G401 (cell line): ENCODE measurements at places on chromosomes 13 and 19.

DNA sequence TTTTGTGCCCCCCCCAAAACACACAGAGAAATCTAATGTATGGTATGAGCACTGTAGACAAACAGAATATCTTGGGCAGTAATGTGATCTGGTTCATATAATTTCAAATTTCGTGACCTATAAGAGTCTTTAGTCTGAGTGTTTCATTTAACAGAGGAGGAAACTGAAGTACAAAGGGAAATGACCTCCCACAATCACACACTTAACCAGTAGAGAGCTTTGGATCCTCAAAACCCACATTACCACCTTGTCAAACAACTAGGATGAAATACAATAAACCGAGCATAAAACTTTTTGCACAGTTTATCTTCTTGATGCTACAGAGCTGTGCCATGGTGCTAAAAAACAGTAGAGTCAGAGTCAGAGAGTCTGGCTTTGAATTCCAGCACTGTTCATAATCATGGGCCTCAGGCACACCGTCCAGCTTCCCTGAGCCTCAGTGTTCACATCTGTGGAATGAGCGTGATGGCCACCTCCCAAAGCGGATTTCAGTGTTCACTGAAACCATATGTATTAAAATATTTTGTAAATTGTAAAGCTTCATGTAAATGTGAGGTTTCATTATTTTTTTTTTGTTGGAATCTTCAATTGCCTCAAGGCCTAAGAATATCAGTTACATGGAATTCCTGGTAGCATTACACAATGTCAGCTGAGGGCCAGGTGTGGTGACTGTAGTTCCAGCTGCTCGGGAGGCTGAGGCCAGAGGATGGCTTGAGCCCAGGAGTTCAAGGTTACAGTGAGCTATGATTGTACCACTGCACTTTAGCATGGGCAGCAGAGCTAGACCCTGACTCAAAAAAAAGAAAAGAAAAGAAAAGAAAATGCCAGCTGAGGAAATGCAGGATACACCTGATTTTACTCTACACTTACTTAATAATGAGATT is 126.4 kb upstream of the FRY start:
- no peak for DNase-seq

DNA sequence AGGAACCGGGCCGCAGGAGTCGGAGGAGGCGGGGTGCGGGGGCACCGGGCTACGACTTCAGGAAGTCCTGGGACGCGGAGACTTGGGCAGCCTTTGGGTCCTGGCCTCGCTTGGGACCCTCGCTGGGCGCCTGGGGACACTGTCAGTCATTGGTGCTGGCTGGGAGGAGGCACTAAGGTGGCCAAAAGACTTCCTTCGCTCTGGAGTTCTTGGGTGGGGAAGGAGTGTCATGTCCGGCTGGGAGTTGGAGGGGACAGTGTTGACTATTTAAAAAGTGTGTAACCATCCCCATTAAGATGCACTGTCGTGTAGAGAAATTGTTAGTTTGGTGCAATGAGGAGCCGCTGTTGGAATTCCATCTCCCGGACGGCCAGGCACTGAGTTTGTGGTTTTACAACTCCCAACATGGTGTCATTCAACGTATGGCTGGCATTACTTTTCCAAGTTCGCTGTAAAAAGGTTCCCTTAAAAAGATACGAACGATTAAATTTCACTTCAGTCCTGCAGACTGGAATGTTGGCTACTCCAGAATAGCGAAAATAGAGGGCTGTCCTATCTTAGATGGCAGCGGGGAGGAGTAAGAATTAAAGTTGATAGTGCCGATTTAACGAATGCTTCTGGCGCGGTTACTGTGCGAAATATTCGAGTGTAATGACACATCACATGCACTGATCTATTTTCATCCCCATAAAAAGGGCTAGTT is 776 bp downstream of the DNAJC3 start:
- peak; percentile 20 for DNase-seq

- no peak for DNase-seq
These were observed 27.4 kb downstream of the SLITRK6 start for GRCh38 chr13:85771856-85772255.

GRCh38 chr19:15300533-15301197 is 31.7 kb downstream of the BRD4 start:
- DNase-seq = no peak

GRCh38 chr19:29428071-29428470 is 97.7 kb upstream of the VSTM2B start:
- no peak for DNase-seq

DNA sequence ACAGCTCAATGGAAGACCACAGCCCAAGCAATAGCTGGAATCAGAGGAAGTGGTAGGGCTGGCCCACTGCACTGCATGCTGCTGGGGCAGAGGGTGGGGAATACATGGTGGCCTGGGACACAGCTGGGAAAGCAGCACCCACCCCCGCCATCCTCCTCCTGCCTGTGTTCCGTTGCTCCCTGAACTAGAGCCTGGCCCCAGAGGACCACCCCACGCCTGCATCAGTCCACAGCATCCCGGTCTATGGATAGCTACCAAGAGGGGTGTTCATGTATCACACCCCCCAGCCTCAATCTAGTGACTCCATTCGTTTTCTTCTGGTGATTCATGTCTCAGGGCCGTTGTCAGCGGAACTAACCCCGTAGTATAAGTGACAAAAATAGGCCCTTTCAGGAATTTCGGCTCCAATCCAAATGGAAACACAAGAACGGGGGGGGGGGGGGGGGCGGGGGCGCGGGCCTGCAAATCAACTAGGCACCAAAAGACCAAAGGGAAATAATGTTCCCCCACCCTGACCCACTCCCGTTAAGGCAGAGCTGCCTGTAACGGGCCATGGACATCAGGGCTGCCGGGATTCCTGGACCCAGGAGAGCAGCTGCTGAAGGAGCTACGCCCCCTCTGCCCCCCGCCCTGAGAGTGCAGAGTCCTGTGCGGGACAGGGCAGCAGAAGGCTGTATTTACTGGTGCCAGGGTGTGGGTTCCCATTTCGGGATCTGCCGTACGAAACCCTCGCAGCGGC is 18.9 kb upstream of the EPHX3 start:
- DNase-seq = no peak

DNA sequence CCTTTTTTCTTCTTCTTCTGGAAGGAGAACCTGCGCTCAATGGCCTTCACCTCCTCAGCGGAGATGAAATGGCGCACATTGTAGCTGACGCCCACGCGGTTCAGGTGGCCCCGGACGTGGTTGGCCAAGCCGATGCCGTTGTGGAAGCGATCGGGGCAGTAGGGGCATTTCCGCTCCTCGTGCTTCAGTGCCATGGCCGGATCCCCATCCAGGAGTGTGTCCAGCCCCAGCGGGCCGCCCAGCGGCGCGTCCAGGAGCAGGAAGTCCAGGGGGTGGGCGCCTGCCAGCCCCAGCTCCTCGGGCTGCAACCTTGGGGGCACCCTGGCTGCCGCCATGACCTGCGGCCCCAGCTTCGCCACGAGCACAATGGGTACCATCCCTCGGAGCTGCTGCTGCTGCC is 11.2 kb downstream of the WIZ start:
- DNase-seq = no peak

- no peak for DNase-seq
These were observed 29.8 kb downstream of the ZNF571 start for GRCh38 chr19:37564624-37565369.

- peak; percentile 64 for DNase-seq
These were observed 9.8 kb downstream of the PPP1R15A start for GRCh38 chr19:48881741-48882657.

DNA sequence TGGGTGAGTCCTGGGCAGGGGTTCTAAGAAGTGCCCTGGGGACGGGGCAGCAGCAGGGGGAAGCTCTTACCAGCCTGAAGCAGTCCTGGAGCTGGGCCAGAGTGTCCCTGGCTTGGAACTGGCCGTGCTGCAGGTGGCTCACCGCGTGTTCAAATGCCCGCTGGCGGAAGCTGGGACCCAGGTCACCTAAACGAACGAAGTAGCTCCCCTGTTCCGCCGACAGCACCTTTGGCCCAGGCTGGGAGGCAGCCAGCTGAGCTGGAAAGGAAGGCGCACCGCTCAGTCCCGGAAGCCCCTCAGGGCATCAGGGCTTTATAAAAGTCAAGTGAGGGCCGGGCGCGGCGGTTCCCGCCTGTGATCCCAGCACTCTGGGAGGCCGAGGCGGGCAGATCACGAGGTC is 9.6 kb downstream of the PLIN4 start:
- no peak for DNase-seq

DNA sequence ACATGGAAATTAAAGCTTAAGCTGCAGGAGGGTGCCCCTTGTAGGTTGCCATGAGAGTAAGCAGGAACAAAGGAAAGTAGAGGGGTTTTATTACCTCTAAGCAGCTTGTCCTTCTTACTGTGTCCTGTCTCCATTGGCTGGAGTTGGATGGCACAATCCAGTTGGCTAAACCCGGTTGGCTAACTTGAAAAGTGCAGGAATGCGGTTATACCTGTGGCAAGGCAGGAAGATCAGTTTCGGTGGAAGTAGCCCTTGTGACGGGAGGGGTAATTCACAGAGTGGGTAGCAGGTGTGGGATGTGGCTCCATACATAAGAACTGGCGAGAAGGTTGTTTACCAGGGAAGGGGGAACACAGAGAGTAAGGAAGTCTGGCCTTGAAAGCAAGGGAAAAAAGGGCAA is 3.2 kb downstream of the ZNF726 start:
- DNase-seq = no peak

- no peak for DNase-seq
These were observed 44.3 kb downstream of the ZNF146 start for GRCh38 chr19:36259211-36259610.

DNA sequence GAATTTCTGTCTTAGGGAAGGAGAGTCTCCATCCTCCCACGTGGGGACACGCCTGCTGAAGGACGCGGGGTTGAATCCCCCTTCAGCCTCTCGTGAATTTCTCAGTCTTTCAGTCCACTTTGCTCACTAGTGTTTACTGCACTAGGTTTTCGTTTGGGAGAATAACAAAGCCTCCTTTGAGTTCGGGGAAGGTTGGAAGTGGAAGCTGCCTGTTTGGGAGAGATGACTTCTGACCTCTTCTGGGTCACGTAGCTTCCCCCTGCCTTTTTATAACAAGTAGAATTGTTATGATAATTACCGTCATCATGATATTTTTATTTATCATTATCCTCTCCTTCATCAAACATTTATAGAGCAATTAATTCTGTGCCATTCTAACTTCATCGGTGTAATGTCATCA is 60.7 kb downstream of the ATP11A start:
- DNase-seq = no peak

DNA sequence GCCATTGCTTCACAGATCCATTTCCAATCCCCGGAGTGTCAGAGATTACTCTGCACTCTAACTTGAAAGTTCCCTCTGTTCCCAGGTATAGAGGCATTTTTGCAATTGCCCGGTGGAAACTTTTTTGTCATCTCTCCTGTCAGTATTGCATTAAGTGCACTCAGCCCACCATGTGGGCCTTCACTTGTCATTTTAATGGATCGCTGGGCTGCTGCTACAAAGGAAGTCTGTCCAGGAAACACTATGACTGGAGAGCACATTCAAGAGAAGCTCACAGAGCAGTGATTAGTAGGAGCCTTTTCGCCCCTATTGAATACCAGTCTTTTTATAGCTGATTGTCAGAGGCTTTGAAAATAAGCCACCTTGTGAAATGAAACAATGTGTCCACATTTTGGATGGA is 180.9 kb downstream of the B3GLCT start:
- DNase-seq = no peak

DNA sequence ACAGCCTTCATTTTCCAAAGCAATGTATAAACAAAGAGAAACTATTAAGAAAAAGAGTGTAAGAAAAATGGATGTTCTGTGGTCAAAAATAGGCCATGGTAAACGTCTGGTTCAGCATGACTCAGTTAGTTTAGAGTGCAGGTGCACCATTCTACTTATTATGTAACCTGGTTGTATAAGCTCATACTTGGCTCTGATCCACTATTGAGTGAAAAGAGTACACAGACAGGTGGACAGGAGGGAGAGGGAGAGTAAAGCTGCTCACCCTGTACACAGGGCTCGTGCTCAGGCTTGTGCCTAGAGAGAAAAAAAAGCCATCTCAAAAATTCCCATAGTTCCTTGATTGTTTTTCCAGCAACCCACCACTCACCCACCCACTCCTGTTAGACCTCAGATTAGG is 85.8 kb upstream of the ZNF91 start:
- peak; percentile 4 for DNase-seq

DNA sequence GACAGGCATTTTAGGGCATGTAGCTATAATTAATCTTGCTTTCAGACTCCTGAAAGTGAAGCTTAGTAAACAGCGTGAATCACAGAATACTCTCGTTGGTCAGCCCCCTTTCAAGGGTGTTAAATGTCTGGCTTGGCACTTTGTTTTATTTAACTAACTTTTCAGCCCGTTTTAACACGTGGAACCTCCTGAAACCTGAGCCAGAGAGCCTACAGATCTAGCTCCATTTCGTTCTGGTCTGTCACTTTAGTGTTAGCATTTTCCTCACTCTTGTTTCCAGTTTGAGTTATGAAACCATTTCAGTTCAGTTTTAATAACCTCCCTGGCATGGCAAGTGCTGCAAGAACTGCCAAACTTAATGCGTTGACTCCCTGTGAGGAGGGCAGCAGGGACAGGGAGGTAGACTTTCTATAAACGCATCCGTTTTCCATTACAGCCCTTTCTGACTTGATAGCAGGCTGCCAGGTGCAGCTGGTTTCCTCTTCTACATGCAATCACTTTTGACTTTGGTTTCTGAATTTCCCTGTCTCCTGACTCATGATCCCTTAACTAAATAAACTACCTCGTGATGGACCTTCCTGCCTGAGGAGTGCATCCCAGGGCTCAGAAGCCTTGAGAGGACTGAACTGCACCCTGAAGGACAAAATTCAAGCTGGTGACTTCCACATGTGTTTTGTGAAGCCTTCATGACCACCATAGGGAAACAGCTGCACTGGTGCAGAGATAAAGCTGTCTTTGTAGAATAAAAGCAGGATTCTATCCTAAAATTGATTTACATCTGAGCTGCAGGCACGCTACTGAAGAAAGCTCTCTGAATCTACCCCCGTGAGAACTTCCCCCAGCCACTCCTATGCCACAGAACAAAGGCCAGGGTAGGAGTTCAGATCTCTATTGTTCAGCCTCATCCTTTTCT is 192.6 kb downstream of the DLEU7 start:
- DNase-seq = no peak

DNA sequence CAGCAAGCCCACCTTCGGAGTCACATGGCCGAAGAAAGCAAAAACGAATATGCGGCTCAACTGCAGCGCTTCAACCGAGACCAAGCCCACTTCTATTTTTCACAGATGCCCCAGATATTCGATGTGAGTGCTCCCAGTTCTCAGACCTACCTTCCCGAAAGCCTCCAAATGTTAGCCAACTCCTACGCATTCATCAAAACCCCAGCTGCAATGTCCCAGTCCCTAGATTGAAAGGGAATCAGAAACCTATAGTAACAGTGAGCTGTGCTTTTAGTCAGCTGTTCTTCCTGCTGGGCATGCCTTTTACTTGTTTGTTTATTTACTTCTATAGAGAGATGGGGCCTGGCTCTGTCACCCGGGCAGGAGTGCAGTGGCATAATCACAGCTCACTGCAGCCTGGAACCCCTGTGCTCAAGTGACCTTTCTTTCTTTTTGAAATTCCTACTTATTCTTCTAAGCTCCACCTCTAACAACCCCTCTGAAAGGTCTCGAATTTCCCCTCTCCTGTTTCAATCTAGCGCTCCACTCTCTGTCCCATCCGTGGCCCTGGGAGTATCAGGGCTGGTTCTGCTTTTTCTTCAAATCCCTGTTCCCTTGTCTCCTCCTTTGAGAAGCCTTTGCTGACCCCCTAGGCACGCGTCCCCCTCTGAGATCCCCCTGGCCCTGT is 4.4 kb downstream of the TRIP10 start:
- DNase-seq = no peak
